ENCODE measurements at places on chromosomes 13 and 19. TPM values are rescaled to one million over a fixed set of nuclear protein-coding genes. Genes with fewer than 3 reads are reported as not detected.

DNA sequence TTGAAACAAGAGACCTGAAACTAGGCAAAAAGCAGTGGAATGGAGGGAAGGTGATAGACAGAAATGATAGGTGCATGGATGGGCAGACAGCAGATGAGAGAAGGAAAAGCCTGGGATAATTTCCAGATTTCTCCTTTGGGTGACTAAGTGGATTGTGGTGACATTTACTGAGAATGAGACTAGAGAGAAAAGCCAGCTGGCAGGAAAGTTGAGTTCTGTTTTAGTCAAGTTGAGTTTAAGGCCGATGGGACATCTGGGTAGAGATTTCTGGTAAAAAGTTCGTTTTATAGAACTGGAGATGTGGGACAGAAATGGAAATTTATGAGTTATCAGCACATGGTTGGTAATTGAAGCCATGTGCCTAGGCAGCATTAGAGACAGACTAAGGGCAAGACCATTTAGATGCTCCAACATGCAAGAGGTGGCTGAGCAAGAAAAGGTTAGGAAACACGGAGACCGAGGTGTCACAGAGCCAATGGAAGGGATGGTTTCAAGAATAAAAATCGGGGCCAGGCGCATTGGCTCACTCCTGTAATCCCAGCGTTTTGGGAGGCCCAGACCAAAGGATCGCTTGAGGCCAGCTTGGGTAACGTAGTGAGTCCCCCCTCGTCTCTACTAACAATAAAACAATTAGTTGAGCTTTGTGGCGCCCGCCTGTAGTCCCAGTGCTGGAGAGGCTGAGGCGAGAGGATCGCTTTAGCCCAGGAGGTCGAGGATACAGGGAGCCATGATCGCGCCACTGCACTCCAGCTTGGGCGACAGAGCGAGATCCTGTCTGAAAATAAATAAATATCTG is 9.6 kb upstream of the DGKH start:
- no peak for DNase-seq

GRCh38 chr13:62246581-62246980 is 830.9 kb upstream of the PCDH20 start:
- DNase-seq: no peak

DNA sequence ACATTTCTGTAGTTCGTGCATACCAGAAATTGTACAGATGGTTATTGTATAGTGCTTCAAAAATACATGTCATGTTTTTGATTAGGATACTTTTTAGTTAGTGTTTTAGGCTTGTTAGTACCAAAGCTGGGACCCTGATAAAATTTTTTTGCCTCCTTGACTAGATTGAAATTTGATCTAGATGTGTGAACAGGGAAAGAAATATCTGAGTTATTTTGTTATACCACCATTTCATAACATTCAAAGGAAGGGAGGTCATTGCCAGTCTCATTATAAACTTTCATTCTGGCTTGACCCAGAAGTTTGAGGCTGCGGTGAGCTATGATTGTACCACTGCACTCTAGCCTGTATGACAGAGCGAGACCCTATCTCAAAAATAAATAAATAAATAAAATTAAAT is 9.0 kb downstream of the LMO7 start:
- no peak for DNase-seq

- no peak for DNase-seq
These were observed 107.8 kb upstream of the OXGR1 start for GRCh38 chr13:97101912-97102708.

DNA sequence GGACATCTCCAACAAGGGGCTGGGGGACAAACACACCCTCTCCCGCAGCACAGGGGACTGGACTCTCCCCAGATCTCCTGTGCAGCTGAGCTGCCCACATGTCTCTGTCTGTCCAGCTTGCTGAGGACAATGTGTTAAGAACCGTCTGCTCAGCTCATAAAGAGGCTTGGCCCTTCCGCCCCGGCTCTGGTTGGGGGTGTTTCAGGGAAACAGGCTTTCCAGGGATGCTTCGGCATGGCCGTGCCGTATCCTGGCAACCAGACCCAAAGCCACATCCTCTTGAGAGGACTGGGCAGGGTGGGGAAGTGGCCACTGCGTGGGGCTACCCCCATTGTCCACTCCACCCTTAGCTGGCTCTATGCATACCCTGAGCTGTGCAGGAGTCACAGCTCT is 41.1 kb upstream of the CHST8 start:
- no peak for DNase-seq

GRCh38 chr13:101397742-101398141 is 18.6 kb downstream of the NALCN start:
- DNase-seq: no peak

- no peak for DNase-seq
These were observed 1.1 kb upstream of the PLVAP start for GRCh38 chr19:17378271-17378670.

- no peak for DNase-seq
These were observed 76.2 kb downstream of the SOX1 start for GRCh38 chr13:112143046-112143752.

The FDX2 gene
- total RNA-seq: 13.9 TPM
